ENCODE measurements at places on chromosomes 16 and 17.

DNA sequence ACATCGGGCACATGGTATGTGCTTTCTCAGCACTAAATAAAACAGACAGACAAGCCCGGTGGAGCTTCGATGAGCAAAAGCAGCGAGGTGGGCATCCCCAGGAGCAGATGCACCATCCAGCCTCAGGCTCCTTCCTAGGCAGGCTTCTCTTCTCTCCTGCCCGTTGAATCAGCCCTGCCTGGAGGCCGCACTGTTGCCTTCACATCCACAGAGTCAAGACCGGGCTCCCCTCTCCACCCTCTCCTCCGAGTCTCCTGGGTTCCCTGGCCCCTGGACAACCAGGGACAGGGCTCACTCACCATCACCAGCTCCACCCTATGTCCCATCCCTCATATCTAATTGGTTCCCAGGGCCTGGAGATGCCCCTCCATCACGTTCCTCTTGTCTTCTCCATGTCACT, 79.7 kb upstream of the RCVRN start:
- DNase-seq: no peak

DNA sequence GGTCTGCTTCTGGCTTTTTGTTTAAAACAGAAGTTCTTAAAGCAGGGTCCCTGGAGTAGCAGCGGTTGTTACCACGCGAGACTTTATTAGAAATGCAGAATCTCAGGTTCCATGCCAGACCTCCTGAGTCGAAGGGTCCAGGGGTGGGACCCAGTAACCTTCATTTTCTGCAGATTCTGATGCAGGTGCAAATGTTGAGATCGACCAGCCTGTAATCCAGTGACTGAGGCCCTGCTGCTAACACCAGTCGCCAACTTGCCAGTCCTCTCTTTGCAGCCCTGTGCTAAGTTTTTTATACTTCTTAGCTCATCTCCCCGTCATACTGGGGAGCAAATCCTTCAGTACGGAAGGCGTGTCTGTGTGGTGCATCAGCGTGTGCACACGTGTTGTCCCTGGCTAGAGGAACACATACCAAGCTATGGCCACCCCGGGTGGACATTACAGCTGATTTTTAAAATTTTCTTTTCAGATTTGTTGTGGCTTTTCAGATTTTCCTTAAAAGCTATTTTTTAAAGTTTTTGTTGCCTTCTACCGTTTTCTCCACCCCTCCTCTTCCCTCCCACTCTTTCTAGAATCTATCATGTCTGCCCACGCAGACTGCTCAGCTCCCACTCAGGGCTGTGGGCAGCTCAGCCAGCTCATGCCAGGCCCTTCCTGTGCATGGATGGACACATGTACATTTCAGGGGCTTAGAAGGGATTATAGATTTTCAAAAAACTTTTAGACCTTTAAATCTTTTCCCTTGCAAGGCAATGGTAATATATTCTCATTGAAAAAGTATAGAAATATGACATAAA, 57.7 kb downstream of the MEAK7 start:
- no peak for DNase-seq

DNA sequence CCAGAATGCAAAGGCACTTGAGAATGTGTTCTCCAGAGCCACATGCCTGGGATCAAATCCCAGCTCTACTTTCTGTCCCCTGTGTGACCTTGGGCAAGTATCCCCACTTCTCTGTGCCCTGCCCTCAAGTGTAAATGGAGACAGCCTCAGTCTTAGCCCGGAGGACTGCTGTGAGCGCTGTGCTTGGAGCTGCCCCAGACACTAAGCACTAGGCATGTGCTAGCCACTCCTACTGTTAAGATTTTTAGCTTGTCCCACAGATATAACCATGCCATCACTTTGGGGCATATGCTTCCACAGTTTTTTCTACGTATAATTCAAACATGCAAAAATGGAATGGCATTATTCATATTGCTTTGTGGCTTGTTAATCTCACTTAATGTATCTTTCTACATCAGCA, 29.4 kb downstream of the TMEM11 start:
- no peak for DNase-seq

GRCh38 chr17:73599599-73599998, 44.6 kb downstream of the SDK2 start:
- no peak for DNase-seq

DNA sequence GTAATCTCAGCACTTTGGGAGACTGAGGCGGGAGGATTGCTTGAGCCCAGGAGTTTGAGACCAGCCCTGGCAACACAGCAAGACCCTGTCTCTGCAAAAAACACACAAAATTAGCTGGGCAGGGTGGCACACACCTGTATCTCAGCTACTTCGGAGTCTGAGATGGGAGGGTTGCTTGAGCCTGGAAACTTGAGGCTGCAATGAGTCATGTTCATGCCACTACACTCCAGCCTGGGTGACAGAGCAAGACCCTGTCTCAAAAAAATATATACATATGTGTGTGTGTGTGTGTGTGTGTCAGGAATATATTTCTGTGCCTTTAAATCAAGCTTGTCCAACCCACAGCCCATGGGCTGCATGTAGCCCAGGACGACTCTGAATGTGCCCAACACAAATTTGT, 55.2 kb downstream of the CRISPLD2 start:
- DNase-seq: no peak

DNA sequence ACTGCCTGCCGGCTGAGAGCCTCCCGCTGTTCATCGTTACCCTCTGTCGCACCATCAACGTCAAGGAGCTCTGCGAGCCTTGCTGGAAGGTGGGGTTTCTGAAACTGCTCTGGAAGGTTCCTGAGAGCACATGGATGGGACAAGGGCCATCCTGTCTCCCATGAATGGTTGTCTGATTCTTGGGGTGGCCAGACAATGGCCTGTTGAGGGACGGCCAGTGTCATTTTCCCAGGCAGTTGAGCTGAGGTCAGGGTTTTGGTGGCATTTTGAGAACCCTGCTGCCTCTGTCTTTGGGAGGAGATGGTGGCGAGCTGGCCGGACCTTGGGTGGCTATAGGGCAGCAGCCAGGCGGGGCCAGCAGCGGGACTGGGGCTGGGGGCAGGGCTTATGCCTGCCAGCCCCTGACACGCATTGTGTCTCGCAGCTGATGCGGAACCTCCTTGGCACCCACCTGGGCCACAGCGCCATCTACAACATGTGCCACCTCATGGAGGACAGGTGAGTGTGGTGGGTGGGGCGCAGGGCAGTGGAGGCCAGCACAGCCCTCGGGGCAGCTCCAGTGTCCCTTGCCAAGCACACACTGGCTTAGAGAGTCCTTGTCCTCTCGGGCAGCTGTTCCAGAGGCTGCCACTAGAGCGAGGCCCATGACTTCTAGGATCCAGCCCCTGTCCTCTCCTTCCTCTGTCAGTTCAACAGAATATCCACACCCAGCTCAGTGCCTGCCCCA, 9.1 kb downstream of the TSC2 start:
- DNase-seq: no peak

- DNase-seq: peak; percentile 32
Observed at GRCh38 chr16:38941-39892, 14.2 kb downstream of the POLR3K start.

- no peak for DNase-seq
Observed at GRCh38 chr17:32283745-32284201, 18.1 kb downstream of the RHBDL3 start.

DNA sequence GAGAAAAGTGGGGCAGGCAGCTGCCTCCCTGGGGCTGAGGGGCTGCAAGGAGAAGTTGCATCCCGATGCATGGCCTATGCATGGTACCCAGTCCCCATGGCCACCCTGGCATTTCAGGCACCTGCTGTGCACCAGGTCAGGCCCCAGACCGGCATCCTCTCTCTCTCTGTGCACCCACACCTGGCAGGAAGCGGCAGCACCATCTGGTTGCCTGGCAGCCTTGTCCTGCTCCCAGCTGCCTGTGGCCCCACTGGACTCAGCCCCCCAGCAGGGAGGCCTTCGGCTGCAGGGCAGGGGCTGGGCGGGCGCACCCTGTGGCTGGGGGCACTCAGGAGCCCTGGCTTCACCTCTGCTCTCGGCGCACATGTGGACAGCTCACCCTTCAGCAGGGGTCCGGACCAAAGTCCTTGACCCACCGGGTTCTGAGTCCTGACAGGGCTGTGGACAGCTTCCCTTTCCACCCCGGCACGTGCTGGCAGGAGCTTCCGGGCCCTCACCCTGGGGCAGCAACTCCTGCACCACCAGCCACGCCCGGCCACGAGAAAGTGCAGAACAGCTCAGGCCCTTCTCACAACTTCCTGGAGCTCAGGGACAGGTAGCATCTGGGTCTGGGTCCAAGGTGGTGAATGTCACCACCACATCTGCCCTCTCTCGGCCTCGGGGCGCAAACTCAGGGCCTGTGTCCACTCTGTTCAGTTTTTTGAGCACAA, 36.7 kb downstream of the CTU2 start:
- DNase-seq: no peak

DNA sequence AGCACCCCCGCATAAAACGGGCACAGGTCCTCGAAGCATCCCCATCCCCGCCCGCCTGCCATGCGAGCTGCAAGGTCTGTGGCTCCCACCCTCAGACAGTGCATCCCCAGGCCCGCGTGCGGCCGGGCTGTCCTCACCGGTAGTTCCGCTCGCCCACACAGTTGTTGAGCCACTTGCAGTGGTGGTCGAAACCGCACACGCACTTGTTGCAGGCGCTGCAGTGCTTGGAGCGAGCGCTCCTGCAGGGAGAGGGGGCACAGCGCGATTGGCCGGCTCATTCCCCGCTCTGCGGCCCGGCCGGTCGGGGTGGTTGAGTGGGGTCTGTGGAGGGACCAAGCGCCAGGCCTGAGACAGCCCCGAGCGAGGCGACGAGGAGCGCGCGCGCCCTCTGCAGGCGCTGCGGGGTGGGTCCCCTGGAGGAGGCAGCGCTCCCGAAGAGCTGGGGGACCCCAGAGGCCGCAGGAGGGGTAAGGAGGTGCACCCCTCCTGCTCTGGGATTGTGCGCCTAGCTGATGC, 6.0 kb upstream of the TPPP3 start:
- DNase-seq: peak; percentile 28

DNA sequence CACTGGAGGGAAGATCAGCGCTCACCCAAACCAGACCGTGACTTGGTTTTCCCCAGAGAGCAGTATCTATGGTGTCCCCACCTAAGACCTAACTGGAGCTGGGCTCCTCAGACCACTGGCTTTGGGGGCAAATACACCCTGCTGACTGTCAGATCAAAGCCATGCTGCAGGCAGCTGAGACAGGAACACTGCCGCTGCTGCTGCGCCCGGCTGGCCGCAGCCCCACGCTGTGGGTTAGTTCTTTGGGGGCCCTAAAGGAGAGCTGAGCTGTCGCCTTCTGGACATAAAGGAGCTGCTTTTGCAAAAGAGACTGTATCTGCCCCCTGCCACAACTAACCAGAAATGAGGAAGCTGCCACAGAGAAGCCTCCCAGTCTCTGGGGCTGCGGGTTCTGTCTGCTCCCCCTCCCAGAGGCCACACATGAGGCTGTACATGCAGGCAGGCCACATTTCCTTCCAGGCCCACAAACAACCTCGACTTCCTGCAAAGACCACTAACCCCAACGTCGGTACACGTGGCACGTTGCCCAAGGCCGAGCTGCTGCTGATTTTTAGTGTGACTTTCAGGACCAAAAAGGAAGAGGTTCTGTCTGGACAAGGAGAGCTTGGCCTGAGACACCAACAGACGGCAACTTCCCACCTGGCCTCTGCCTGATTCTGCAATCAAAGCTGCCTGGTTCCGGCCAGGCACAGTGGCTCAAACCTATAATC, 18.2 kb upstream of the ABR start:
- DNase-seq: peak; percentile 84

Measured in CD8-positive, alpha-beta memory T cell (primary cell).